Right lung (tissue), 10 donors: ENCODE measurements at places on chromosomes 3 and 15.
A peak's percentile ranks its signal among the peaks of the same experiment; 100 is the strongest.

DNA sequence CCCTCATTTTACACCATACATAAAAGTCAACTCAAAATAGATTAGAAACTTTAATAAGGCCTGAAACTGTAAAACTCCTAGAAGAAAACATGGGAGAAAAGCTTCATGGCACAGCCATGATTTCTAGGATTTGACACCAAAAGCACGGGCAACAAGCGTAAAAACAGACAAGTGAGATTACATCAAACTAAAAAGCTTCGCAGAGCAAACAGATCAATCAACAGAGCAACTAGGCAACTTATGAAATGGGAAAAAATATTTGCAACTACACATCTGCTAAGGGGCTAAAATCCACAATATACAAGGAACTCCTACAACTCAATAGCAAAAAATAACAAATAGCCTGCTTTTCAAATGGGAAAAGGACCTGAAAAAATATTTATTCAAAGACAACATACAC lies 26.1 kb downstream of the ZNF148 start:
- DNase-seq, result no peak

GRCh38 chr15:101198031-101198575 lies 53.7 kb downstream of the CHSY1 start:
- no peak for DNase-seq

DNA sequence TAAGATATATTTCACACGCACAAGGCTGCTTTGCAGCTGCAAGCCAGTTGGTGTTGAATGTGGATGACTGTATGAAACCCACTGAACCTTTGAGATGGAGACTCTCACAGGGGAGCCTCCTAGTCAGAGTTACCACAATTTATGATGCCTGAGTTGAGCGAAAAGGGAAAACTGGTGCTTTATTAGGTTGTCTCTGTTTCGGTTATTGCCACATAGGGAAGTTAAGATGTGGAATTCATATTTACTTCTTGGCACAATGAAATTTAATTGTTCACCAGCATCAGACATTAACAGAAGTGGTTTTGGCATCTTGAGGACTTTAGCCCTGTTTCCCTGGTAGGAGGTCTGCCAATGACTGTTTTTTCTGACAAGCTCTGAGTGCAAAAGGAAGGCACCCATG lies 358.2 kb downstream of the SQOR start:
- no peak for DNase-seq

DNA sequence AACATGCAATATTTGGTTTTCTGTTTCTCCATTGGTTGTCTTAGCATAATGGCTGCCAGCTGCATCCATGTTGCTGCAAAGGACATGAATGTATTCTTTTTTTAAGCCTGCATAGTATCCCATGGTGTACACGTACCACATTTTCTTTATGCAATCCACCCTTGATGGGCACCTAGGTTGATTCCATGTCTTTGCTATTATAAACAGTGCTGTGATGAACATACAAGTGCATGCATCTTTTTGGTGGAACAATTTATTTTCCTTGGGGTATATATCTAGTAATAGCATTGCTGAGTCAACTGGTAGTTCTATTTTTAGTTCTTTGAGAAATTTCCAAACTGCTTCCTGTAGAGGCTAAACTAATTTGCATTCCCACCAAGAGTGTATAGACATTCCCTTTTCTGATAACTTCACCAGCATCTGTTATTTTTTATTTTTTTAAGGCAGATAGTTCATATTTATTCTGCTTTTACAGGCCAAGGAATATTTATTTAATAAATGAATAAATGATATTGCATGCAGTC lies 62.4 kb upstream of the NPHP3 start:
- DNase-seq, result no peak

- DNase-seq, result no peak
Measured at GRCh38 chr3:5006755-5007202, 27.5 kb downstream of the BHLHE40 start.

GRCh38 chr3:112984485-112984884 lies 6.3 kb upstream of the GTPBP8 start:
- DNase-seq, result no peak

GRCh38 chr3:100709842-100710260 lies 557 bp downstream of the TFG start:
- peak; percentile 53 for DNase-seq
